ENCODE measurements at places on chromosomes 12 and 14.

DNA sequence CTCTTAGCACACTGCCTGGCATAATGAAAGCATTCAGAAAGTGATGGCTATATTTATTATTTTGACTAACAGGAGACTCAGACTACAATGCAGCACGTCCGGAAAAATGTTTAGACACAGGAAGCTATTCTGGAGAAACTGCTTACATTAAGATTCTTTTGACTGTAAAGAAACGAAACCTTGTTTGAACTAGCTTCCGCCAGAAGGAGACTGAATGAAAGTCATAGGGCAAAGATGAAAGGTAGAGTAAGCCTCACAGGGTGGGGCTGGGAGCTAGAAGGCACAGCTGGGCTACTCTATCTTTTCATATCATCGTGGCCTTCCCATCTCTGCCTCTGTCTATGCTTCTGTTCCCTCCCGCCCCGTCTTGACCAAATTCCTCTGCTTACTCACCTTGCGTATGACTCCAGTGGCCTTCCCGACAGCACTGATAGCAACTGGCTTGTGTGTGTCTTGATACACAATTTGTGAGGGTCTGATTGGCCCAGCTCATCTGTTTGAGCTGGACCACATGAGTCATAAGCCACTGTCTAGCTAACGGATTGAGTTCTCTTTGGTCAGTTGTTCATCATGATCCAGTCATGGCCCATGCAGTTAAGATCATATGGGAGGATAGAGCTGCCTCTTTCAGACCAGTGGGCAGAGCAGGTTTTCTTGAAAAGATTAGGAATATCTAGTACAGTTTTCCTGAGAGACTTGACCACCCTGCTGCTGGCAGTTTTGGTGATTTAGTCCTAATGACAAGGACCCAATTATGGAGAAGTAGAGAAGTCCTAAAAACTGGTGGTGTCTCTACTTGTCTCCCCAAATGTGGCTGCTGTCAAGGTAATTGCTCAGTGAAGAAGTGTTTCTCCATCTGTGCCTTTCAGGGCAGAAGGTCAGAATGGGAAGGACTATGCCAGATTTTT, 151.5 kb upstream of the SLC38A2 start:
- H3K27ac ChIP-seq, result peak overlapping the region; percentile 25
- peaks cover 17% of the 10 kb centered on the region for H3K4me1 ChIP-seq
- no peaks in the 10 kb centered on the region for H3K27me3 ChIP-seq
- no peaks in the 10 kb centered on the region for H3K36me3 ChIP-seq
- DNase-seq, result peak; percentile 53

DNA sequence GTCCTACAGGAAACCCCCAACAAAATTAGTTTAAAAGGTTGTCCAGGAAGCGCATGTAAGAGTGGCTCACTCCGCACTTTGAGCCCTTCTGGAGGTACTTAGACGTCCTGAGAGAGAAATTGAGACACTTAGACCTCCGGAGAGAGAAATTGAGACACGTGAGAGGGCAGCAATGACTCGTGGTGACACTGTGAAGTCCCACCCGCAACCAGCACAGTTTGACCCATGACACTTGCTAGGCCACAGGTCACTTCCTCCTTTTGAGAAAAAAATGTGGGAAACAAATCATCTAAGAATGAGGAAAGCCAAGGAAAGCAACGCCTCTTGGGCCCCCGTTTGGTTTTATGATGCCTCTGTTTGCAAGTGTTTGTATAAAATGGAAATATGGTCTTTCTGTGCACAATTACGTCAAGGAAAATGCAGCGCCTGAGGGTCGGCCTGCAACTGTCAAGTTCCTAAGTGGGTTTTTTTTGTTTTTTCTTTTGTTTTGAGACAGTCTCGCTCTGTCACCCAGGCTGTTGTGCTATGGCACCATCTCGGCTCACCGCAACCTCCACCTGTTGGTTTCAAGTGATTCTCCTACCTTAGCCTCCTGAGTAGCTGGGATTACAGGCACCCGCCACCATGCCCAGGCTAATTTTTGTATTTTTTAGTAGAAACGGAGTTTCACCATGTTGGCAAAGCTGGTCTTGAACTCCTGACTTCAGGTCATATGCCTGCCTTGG, 13.6 kb upstream of the CDCA4 start:
- no peak for DNase-seq
- no peak overlapping the region for H3K27ac ChIP-seq
- peaks cover 6% of the 10 kb centered on the region for H3K4me1 ChIP-seq
- H3K36me3 ChIP-seq, result no peaks in the 10 kb centered on the region
- H3K27me3 ChIP-seq, result no peaks in the 10 kb centered on the region
- H3K4me3 ChIP-seq, result no peak overlapping the region

DNA sequence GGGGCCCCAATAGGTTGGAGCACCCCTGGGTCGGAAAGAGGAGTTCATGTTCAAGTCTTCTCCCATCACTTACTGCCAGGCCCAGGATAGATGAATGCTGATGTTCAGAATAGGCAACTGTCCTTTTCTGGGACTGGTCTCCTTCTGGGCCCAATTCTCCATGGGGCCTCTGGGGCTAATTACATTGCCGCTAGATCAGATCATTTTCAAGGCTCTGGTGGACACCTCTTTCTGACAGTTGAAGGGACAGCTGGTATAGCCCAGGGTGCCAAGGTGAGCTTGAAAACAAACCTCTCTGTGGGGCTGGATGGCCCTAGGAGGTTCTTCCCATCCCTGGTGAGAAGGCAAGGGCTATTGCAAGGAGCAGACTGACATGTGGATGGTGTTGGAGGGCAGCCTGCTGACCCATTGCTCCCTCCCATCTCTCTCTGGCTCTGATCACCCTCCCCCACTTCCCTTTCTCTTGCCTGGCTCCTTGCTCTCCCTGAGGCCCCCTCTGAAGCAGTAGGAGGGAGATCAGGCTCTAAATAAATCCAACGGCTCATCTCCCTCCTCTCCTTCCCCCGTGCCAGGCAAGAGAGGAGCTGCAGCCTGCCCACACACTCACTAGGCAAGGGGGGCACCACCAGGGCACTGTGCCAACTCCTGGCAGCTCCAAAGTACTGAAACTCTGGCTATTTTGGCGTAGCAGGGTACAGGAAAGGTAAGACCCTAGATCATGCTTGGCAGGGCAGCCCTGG, 1.9 kb downstream of the CACNB3 start:
- H3K27me3 ChIP-seq, result no peaks in the 10 kb centered on the region
- H3K27ac ChIP-seq, result no peak overlapping the region
- H3K4me3 ChIP-seq, result no peak overlapping the region
- no peak for DNase-seq

GRCh38 chr14:74891870-74892269, 10.2 kb downstream of the DLST start:
- H3K4me3 ChIP-seq, result no peak overlapping the region
- DNase-seq, result no peak
- H3K4me1 ChIP-seq, result peaks cover 12% of the 10 kb centered on the region

DNA sequence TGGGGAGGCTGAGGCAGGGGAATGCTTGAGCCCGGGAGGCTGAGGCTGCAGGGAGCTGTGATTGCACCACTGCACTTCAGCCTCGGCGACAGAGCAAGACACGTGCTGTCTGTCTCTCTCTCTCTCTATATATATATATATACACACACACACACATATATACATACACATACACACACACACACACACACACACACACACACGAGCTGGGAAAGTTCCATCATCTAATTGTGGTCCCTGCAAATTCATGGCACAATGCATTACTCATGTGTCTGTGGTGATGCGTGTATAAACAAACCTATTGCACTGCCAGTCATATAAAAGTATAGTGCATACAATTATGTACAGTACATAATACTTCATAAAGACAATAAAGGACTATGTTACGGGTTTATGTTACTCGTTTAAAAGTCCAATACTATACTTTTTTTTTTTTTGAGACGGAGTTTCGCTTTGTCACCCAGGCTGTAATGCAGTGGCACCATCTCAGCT, 36.6 kb downstream of the WDR89 start:
- DNase-seq, result no peak
- peaks cover 14% of the 10 kb centered on the region for H3K36me3 ChIP-seq
- H3K27ac ChIP-seq, result no peak overlapping the region
- no peak overlapping the region for H3K4me3 ChIP-seq
- H3K4me1 ChIP-seq, result peaks cover 5% of the 10 kb centered on the region

DNA sequence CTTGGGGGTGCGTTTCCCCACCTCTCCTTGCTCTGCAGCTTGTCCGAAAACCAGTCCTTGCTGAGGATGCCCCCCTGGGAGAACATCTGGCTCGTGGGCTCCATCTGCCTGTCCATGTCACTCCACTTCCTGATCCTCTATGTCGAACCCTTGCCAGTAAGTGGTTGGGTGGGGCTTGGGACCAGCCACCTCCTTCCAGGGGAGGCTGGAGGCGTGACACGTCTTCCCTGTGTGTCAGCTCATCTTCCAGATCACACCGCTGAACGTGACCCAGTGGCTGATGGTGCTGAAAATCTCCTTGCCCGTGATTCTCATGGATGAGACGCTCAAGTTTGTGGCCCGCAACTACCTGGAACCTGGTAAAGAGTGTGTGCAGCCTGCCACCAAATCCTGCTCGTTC, 57.5 kb downstream of the ANAPC7 start:
- H3K4me3 ChIP-seq, result no peak overlapping the region
- H3K27ac ChIP-seq, result no peak overlapping the region
- H3K27me3 ChIP-seq, result no peaks in the 10 kb centered on the region
- peaks cover 19% of the 10 kb centered on the region for H3K4me1 ChIP-seq

- H3K4me3 ChIP-seq, result no peak overlapping the region
- H3K27me3 ChIP-seq, result no peaks in the 10 kb centered on the region
- no peaks in the 10 kb centered on the region for H3K36me3 ChIP-seq
- DNase-seq, result no peak
- no peak overlapping the region for H3K27ac ChIP-seq
Observed at GRCh38 chr14:100677554-100678468, 48.9 kb upstream of the DLK1 start.

DNA sequence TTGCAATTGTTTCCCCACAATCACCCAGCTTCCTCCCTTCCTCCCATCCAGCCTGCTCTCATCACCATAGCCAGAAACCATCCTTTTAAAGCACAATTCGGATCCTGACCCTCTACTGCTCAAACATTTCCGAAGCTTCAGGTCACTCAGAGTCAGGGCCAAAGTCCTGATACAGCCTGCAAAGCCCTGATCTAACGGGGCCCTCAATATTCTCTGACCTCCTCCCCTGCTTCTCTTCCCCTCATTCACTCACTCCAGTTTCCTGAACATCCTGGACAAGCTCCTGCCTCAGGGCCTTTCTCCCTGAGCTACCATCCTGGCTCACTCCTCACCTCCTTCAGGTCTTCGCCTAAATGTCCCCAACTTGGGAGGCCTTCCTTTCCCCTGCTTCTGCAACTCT, 46.1 kb downstream of the PITPNM2 start:
- no peak overlapping the region for H3K4me3 ChIP-seq
- H3K36me3 ChIP-seq, result peaks cover 8% of the 10 kb centered on the region
- H3K27ac ChIP-seq, result no peak overlapping the region
- no peak for DNase-seq

GRCh38 chr14:97458661-97459579, 661.7 kb downstream of the VRK1 start:
- H3K36me3 ChIP-seq, result peaks cover 25% of the 10 kb centered on the region
- peak overlapping the region; percentile 89 for H3K4me3 ChIP-seq
- H3K4me1 ChIP-seq, result peaks cover 41% of the 10 kb centered on the region
- DNase-seq, result peak; percentile 85
- H3K27ac ChIP-seq, result peak overlapping the region; percentile 91

DNA sequence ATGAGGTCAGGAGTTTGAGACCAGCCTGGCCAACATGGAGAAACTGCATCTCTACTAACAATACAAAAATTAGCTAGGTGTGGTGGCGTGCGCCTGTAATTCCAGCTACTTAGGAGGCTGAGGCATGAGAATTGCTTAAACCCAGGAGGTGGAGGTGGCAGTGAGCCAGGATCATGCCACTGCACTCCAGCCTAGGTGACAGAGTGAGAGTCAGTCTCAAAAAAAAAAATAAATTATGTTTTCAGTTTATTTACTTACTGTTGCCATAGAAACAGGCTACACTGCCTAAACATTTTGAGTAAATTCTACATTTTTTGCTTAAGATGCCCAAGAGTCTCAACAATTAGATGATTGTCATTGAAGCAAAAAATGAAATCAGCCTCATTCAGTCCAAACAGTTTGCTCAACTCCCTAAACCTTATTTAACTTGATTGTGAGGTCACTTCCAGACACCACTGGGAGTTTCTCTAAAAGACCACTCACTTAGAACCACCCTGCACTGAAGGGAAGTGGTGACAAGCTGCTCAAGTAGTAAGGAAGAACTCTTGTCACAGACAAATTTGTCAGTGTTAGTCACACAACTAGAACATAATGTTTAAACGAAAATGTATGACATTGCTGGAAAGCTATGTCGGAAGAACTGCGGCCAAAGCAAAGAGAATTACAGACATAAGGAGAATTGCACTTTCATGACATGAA, 9.8 kb upstream of the GNPNAT1 start:
- no peak overlapping the region for H3K27ac ChIP-seq
- no peaks in the 10 kb centered on the region for H3K36me3 ChIP-seq
- H3K4me3 ChIP-seq, result no peak overlapping the region
- no peaks in the 10 kb centered on the region for H3K27me3 ChIP-seq
- H3K4me1 ChIP-seq, result no peaks in the 10 kb centered on the region
- no peak for DNase-seq

GRCh38 chr12:62934239-62934798, 631 bp downstream of the PPM1H start:
- DNase-seq, result peak; percentile 8
- peaks cover 20% of the 10 kb centered on the region for H3K4me1 ChIP-seq
- H3K4me3 ChIP-seq, result peak overlapping the region; percentile 41
- no peak overlapping the region for H3K27ac ChIP-seq

- H3K27me3 ChIP-seq, result no peaks in the 10 kb centered on the region
- no peak overlapping the region for H3K27ac ChIP-seq
- peaks cover 2% of the 10 kb centered on the region for H3K4me1 ChIP-seq
- no peak for DNase-seq
- no peak overlapping the region for H3K4me3 ChIP-seq
Observed at GRCh38 chr14:23101986-23102625, 2.7 kb downstream of the CIROP start.

DNA sequence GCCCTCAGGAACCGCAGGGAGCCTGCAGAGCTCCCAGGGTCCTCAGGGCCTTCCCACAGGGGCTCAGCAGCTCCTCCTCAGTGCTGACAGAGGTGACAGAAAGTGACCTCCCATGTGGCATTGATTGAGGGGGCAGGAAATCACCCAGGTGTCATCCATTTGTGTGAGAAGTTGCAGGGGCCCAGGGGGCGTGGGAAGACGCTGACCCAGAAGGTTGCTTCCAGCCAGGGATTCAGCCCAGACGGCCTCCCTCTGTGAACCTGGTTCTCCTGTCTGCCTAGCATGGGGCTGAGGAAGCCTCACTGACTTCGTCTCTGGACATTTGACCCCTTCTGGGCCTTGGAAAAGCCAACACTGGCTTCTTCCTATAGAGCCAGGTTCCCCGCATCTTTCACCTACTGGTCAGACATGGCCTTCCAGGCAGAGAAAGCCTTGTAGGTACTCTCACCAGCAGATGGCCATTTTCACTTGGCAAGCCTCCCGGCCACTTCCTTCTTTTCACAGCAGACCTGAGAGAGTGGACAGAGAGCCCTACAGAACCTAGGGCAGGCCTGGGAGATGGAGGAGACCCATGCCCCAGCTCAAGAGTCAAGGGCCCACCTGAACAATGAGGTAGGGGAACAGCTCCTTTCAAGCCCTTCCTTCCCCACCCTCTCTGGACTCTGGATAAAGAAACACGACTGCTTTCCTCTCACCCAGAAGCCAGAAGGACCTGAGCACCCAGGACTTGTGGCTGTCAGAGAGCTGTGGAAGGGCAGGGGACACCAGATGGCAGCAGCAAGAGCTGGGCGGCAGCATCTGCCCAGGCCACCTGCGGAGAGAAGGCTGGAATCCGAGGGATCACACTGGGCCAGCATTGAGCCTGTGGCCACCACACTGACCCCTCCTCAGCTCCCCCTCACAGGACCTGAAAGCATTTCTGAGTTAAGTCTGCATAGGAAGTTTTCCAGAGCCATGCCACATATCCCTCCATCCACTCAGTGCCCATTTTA, 377.8 kb downstream of the DPF3 start:
- H3K27ac ChIP-seq, result no peak overlapping the region
- no peak for DNase-seq
- H3K4me1 ChIP-seq, result peaks cover 38% of the 10 kb centered on the region
- no peaks in the 10 kb centered on the region for H3K27me3 ChIP-seq

Measured in CD4-positive, CD25-positive, alpha-beta regulatory T cell (primary cell).